ENCODE measurements at places on chromosomes 1 and 21.

- no peaks in the 10 kb centered on the region for H3K27me3 ChIP-seq
- peaks cover 24% of the 10 kb centered on the region for H3K4me1 ChIP-seq
- H3K36me3 ChIP-seq = no peaks in the 10 kb centered on the region
- H3K4me3 ChIP-seq = no peak overlapping the region
Measured at GRCh38 chr1:181113059-181113641, 24.6 kb downstream of the IER5 start.

- peaks cover 8% of the 10 kb centered on the region for H3K4me1 ChIP-seq
- peaks cover 11% of the 10 kb centered on the region for H3K27me3 ChIP-seq
- H3K36me3 ChIP-seq = no peaks in the 10 kb centered on the region
- H3K4me3 ChIP-seq = no peak overlapping the region
Measured at GRCh38 chr1:115473986-115474565, 136.0 kb upstream of the NGF start.

DNA sequence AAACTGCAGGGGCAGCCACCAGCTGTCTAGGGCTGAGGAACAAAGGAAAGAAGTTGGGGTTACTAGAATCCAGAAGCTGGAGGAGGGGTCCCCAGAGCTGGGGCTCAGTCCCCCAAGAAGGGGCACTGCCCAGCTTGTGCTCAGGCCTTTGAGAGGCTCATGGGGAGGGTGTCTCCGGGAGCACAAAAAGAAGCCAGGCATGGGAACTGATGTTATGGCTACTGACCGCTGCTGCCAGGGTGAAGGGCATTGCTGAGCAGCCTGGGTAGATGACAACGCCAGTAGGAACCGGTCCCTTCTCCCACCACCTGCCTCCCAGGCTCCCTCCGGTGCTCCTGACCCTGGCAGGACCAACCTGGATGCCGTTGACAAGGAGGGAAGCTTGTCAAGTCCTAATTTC, 762.5 kb upstream of the TPTE start:
- H3K27ac ChIP-seq = no peak overlapping the region
- H3K4me1 ChIP-seq = no peaks in the 10 kb centered on the region
- H3K36me3 ChIP-seq = no peaks in the 10 kb centered on the region

GRCh38 chr1:78104322-78104721, 58.6 kb downstream of the GIPC2 start:
- no peaks in the 10 kb centered on the region for H3K36me3 ChIP-seq
- H3K27ac ChIP-seq = no peak overlapping the region
- no peak overlapping the region for H3K4me3 ChIP-seq
- no peak for DNase-seq
- peaks cover 8% of the 10 kb centered on the region for H3K4me1 ChIP-seq

GRCh38 chr1:66532798-66533783, 862 bp upstream of the SGIP1 start:
- H3K27me3 ChIP-seq = no peaks in the 10 kb centered on the region
- no peaks in the 10 kb centered on the region for H3K4me1 ChIP-seq
- peak overlapping the region; percentile 16 for H3K4me3 ChIP-seq
- DNase-seq = peak; percentile 75
- H3K36me3 ChIP-seq = no peaks in the 10 kb centered on the region

GRCh38 chr1:243638186-243638585, 211.9 kb downstream of the AKT3 start:
- no peak for DNase-seq
- H3K4me1 ChIP-seq = peaks cover 10% of the 10 kb centered on the region
- no peaks in the 10 kb centered on the region for H3K27me3 ChIP-seq
- H3K4me3 ChIP-seq = no peak overlapping the region
- no peak overlapping the region for H3K27ac ChIP-seq

GRCh38 chr1:41823471-41823870, 95.3 kb downstream of the HIVEP3 start:
- H3K27me3 ChIP-seq = no peaks in the 10 kb centered on the region
- no peak overlapping the region for H3K27ac ChIP-seq

- H3K27ac ChIP-seq = no peak overlapping the region
- no peak overlapping the region for H3K4me3 ChIP-seq
- no peaks in the 10 kb centered on the region for H3K36me3 ChIP-seq
- H3K27me3 ChIP-seq = no peaks in the 10 kb centered on the region
- no peak for DNase-seq
Measured at GRCh38 chr1:217876401-217876800, 245.3 kb downstream of the SPATA17 start.

GRCh38 chr1:110135246-110135645, 15.0 kb upstream of the SLC6A17 start:
- DNase-seq = no peak
- H3K4me1 ChIP-seq = no peaks in the 10 kb centered on the region
- H3K4me3 ChIP-seq = no peak overlapping the region
- no peaks in the 10 kb centered on the region for H3K36me3 ChIP-seq

DNA sequence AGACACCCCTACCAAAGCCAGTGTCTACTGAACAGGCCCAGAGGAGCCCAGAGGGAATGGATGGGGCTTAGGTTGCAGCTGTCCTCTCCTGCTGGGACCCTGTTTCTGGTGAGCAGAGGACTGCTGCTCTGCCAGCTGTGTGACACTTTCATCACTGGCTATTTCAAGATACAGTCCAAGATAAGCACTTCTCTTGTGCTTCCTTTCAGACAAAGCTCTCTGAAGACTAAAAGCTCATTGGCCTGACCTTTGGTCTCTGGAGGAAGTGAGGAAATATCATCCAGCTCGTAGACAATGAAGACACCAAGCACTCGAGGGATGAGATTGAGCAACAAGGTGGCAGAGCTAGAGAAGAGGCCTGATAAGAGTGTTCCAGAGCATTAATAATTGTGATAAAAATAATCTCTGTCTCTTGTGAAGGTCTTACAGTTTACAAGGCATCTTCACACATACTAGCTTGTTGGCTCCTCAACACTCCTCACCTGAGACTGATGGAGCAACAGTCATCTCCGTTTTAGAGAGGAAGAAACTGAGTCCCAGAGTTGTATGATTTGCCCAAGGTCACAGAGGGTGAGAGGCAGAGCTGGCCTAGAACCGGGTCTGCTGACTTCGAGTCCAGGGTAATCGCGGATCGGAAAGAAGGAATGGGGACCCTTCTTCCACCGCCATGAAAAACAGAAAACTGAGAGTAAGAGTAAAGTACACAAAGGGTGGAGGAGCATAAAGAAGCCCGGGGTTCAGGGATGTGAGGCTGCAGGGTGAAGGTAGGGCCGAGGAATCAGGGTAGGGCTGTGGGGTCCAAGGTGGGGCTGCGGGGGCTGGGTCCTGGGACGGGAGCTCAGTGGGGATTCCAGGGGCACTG, 666 bp downstream of the PAFAH2 start:
- peak; percentile 89 for DNase-seq
- H3K27ac ChIP-seq = peak overlapping the region; percentile 87
- peak overlapping the region; percentile 55 for H3K4me3 ChIP-seq
- no peaks in the 10 kb centered on the region for H3K27me3 ChIP-seq
- no peaks in the 10 kb centered on the region for H3K36me3 ChIP-seq

DNA sequence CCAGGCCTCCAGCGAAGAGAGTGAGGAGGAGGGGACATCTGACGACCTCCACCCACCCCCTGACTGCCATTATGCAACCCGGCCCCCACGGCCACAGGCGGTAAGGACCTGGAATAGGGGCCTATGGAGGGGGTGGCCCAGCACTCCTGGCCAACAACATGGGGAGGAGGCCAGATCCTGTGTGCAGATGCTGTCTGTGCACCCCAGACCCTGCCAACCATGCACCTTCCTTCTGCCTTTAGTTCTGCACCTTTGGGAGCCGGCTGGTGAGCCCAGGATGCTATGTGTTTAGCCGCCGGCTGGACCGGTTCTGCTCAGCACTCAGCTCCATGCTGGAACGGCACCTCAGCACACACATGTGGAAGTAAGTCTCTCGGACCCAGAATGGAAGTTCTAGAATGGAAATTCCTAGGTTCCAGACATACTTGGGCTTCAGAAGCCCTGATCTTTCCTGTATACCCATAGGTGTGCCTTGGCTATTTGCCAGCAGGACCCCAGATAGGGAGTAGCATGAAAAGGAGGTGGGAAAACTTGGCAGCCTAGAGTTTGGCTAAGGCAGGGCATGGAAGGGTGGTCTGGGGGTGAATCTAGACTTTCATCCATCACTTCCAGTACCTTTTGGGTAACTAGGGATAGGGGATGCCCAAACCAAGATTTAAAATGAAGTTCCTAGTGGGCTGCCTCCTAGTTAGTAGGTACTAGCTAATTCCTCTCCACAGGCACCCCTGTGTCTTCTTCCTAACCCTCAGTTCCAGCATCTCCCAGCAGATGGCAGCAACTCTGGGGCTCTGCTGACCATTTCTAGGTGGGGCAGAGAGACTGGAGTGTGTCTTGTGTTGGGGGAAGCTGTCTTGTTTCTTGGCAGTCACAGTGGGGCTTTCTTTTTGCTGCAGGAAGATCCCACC, 3.6 kb upstream of the CYB561D1 start:
- peak overlapping the region; percentile 36 for H3K27ac ChIP-seq
- no peaks in the 10 kb centered on the region for H3K27me3 ChIP-seq
- peaks cover 78% of the 10 kb centered on the region for H3K4me1 ChIP-seq
- peak; percentile 84 for DNase-seq
- no peaks in the 10 kb centered on the region for H3K36me3 ChIP-seq

DNA sequence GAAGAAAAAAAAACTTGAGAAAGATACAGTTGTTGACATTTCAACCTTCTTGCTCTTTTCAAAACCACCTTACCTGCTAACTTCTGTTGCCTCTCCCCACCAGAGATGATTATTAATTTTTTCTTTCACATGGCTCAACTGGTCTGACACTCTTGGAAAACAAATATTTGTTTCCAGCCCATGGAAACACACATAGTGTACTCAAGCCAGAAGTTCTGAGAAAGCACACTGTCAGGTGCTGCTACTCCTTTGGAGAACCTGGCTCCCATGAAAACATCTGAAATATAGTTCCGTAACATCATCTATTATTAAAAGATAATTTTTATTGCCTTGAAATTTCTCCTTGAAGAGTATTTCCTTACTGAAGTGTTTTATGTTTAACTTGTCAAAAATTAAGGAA, 145.0 kb upstream of the C1orf105 start:
- no peak overlapping the region for H3K4me3 ChIP-seq
- H3K36me3 ChIP-seq = no peaks in the 10 kb centered on the region
- no peaks in the 10 kb centered on the region for H3K27me3 ChIP-seq
- no peak for DNase-seq

DNA sequence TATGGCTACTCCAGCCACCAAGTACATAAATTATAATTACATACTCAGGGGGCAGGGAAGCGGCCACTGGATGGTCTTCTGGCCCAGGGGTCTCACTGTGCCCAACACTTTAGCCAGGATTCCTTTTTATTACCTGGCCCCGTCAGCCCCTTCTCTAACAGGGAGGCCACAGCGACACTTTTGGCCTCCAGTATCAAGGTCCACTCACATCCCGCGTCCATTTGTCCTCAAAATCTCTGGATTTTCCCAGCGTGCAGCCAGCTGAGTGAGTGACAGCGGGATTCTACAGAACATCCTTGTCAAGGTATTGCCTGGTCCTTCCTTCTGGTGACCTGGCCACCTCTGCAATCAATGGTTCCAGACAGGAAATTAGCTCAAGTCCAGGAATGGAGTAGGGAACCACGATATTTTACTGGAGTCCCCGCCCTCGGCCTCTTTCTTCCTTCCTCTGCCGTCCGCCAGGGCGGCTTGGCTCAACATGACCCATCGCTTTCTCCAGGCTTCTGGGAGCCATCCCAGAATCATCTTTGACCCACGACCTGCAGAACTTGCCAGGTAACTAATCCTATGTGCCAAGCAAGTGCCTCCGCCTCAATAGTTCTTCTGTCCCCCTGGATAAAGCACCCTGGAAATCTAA, 2.7 kb upstream of the COL6A2 start:
- H3K27ac ChIP-seq = no peak overlapping the region
- H3K4me1 ChIP-seq = peaks cover 16% of the 10 kb centered on the region
- H3K27me3 ChIP-seq = peaks cover 31% of the 10 kb centered on the region
- DNase-seq = no peak

DNA sequence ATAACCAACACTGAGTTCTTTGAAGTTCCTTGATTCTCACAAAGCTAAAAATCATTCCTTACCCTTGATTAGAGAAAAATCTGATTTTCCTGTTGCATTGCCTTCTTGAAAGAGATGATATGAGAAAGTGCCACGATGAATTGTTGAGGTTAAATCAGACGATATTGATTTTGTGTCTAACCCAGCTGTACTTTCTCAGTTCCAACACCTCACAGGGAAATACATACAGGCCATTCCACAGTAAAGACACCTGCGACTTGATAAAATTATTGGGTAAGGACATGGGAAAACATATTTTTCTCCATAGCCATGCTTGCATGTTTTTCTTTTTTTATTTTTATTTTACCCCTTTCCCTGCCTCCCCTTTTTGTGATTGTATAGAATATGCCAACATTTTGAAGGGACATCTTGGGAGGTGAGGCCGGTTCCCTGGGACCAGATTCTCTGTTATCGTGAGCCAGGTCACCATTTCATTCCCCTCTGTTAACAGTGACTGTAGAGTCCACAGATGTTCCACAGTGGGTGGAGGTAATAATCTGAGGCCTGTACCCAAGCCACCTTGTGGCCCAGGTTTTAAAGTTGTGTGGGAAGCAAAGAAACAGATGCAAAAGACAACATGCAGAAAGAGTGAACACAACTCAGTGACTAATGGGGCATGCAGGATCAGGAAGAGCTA, 255.4 kb upstream of the ST6GALNAC5 start:
- no peak overlapping the region for H3K4me3 ChIP-seq
- H3K27ac ChIP-seq = no peak overlapping the region
- no peaks in the 10 kb centered on the region for H3K4me1 ChIP-seq
- H3K36me3 ChIP-seq = no peaks in the 10 kb centered on the region
- H3K27me3 ChIP-seq = no peaks in the 10 kb centered on the region

- no peak for DNase-seq
- H3K4me1 ChIP-seq = no peaks in the 10 kb centered on the region
- H3K4me3 ChIP-seq = no peak overlapping the region
- H3K36me3 ChIP-seq = no peaks in the 10 kb centered on the region
Measured at GRCh38 chr1:176691251-176692228, 228.6 kb downstream of the PAPPA2 start.

- no peaks in the 10 kb centered on the region for H3K27me3 ChIP-seq
- no peak overlapping the region for H3K27ac ChIP-seq
- H3K4me3 ChIP-seq = no peak overlapping the region
- H3K36me3 ChIP-seq = no peaks in the 10 kb centered on the region
Measured at GRCh38 chr1:37174876-37175275, 140.6 kb upstream of the GRIK3 start.

DNA sequence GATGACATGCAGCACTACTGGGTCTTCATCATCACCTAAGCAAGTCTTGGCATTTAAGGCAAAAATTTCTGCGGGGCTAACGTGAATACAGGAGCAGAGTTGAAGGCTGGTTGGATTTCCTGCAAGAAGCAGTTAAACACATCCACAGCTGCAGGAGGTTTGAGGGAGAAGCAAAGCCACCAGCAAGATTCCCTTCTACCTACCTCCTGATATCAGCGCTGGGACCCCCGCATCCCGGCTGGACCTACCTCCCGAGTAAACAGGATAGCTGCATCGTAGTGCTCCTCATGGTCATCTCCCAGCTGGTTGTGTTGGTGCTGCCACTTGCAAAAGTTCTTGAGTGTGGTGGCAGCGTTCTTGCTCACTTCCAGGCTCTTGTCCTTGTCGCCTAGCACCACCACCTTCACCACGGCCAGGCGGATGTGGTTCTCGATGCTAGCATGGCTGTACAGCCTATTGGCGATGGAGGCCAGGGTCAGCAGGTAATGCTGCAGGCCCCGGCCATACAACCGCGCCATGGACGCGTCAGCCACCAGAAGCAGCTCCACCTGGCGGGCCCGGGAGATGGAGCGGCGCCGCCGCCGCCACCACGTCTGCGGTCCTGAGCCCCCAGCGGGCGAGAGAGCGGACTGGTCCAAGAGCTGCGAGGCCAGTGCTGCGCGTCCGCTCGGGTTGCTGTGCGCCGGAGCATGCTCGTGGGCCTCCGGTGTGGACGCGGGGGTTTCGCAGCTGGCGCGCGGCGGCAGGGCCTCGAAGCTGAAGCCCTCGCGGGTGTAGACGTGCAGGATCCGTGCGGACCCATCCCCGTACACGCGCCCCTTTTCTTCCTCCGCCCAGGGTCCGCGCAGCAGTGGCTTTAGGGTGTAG, 1.6 kb downstream of the ADAMTS5 start:
- peak overlapping the region; percentile 74 for H3K27ac ChIP-seq
- peaks cover 16% of the 10 kb centered on the region for H3K4me1 ChIP-seq
- H3K4me3 ChIP-seq = peak overlapping the region; percentile 51
- no peaks in the 10 kb centered on the region for H3K36me3 ChIP-seq
- no peaks in the 10 kb centered on the region for H3K27me3 ChIP-seq
